ENCODE measurements at places on chromosomes 5 and 9. TPM values are rescaled to one million over a fixed set of nuclear protein-coding genes. Genes with fewer than 3 reads are reported as not detected.

The PNPLA7 gene
- 23.8 TPM for total RNA-seq

The PCDH12 gene
- 1.7 TPM for total RNA-seq

The KCNV2 gene
- not detected for total RNA-seq

The CNTLN gene
- total RNA-seq: 2.2 TPM

The SLC1A1 gene
- total RNA-seq: 4.1 TPM

All from pancreas (tissue), 10 donors.